Stimulated activated naive CD4-positive, alpha-beta T cell treated with Interleukin-2 at 50 U/mL for 16 hours (primary cell): ENCODE measurements at places on chromosomes 13 and 19.

DNA sequence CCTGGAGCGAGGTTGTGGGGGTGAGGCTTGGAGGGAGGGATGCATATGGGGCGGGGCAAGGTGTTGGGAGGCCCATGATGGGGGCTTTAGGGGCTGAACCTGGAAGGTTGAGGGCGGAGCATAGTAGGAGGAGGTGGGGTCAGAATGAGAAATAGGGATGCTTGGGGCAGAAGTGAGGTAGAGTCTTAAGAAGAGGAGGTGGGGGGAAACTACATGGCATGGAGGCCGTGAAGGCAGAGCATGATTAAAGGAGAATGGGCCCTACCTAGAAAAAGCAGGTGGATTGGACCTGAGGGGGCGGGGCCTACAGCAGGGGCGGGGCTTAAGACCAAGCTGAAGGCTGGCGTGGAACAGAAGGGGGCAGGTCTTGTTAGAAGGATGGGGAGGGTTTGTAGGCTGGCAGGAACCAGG is 799 bp downstream of the NR1H2 start:
- peak; percentile 38 for DNase-seq

GRCh38 chr13:112891477-112892401 is 77.3 kb upstream of the MCF2L start:
- no peak for DNase-seq

DNA sequence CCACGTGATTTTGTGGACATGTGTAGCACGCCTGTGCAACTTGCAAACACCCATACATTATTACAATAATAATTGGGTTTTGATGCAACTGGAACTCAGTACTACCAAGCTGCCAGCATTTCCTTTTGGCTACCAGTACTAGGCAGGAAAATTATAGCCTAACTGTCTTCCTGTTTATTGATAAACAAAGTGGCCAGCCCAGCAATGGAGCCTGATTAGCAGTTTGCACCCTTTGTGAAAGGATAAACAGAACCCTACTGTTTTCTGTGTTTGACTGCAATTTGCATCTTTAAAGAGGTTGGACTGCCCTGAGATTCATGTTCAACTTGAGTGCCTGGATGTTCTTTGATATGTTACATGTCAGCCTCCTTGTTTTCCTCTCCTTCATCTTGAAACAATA is 173.9 kb downstream of the ZIC5 start:
- DNase-seq = no peak

DNA sequence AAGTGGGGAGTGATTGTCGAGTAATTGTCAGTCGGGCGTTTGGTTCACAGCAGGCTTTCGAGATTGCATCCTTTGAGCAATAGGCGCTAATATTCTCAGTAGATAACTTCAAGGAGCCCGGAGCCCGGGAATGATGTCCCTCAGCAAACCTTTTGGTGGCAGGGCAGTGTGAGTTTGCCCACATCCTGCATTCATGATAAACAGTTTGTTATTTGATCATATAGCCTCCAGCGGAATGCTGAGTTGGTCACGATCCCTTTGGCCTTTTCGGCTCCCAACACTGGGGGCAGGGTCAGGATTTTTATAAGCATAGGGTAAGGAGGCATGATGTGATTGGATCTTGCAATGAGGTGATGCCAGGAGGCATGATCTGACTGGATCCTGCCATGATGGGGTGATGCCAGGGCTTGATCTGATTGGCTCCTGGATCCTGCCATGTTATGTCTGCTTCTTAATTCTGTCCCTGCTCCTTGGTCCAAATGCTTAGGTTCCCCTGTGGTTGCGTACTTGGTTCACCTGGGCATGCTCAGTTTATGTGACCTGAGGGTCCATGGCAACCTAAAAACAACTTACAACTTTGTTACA is 38.2 kb upstream of the IGSF23 start:
- no peak for DNase-seq

DNA sequence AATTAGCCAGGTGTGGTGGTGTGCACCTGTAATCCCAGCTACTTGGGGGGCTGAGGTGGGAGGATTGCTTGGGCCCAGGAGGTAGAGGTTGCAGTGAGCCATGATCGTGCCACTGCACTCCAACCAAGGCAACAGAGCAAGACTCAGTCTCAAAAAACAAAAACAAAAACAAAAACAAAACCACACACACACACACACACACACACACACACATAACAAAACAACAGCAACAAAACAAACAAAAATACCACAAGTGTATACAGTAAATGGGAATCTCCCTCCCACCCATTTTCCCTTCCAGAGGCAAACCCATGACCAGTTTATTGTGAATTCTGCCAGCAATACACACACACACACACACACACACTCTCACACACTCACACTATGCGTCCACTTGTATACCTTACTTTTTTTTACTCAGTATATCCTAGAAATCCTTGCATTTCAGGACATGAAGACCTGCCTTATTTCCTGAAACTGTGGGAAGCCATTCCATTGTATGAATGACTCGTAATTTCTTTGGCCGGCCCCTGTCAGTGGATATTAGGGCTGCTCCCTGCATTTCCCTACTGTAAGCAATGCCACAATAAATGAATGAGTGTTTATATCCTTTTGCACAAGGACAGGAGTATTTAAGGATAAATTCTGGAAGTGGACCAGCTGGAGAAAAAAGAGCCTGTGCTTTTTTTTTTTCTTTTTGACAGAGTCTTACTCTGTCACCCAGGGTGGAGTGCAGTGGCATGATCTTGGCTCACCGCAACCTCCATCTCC is 6.9 kb upstream of the PLEKHF1 start:
- no peak for DNase-seq

GRCh38 chr19:19202707-19203011 is 555 bp downstream of the NR2C2AP start:
- DNase-seq = no peak
